ENCODE measurements at places on chromosomes 6 and 20.

DNA sequence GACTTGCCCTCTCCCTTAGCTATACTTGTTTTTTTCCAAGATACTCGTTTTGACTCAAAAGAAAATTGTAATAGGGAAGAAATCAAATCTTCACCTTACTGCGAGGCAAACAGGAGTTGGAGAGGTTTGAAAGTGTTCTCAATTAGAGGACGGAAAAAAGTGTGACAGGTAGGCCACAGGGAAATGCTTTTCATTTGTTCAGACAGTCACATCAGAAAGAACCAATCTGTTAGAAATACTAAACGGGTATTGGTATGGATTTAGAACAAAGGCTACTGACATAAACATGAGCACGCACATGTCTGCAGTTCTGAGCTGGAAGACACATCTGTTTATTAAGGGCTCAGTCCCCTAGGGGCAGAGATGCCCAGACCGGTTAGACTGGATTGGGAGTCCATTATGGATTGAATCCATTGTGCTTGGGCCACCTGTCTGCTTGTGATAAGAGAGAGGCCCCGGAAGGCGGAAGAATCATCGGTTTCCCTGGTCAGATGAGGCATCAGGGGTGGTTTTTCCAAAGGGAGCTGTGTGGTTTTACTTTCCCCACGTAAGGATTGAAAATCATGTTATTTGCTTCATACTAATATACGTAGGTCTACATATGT is 220.9 kb upstream of the MYLIP start:
- DNase-seq = peak; percentile 67

DNA sequence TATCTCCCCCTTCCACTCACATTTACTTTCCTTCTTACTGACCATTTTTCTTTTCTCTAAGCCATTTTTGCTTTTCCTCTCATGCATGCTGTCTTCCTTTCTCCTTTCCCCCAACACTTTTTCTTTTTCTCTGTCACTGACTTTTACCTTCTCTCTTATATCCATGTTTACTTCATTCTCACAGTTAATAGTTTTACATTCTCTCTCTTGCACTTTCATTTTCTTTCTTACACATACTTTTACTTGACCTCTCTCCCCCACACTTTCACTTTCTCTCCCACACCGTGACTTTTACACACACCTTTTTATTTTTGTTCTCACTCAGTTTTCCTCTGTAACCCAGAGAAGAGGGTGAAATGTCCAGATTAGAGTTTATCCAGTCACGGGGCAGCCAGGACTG is 636.3 kb downstream of the PTPRT start:
- DNase-seq = no peak

DNA sequence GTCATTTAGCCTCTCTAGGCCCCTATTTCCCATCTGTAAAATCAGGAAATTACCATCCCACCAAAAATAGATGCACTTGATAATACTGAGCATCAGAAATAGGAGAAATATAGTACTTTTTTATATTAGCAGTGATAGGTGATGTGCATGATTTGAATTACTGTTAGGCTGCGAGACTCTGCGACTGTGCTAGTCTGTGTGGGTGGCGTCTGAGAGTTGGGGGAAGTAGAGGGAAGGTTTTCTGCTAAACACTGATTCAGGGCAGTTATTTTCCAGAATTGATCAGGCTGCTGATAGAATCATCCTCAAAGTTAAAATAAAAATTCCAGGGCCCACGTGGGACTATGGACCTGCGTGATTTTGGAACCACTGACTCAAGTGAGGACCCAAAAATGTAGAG is 60.4 kb upstream of the ARMH2 start:
- no peak for DNase-seq

GRCh38 chr20:5918856-5919625 is 31.3 kb downstream of the TRMT6 start:
- no peak for DNase-seq

DNA sequence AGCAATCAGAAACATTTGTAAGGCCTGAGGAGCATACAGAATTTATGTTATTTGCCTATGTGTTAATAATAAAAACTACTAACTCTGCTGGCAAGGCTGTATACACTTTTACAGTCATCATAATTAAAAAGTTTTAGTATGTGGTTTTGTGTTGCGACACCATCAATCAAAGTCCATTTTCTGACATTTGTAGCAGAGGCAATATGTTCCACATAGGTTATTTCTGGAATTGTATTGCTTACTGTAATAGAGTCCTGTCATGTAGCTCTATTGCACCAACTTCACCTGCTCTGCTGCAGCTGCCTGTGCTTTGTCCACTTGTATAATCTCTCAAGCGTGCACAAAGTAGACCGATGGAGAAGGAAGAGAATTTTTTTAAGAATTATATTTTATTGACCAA is 501.8 kb downstream of the HACE1 start:
- DNase-seq = no peak
